ENCODE measurements at places on chromosomes 4 and X. TPM values are rescaled to one million over a fixed set of nuclear protein-coding genes. Genes with fewer than 3 reads are reported as not detected.

Gene HSD17B10
- total RNA-seq: 77.7 TPM

DNA sequence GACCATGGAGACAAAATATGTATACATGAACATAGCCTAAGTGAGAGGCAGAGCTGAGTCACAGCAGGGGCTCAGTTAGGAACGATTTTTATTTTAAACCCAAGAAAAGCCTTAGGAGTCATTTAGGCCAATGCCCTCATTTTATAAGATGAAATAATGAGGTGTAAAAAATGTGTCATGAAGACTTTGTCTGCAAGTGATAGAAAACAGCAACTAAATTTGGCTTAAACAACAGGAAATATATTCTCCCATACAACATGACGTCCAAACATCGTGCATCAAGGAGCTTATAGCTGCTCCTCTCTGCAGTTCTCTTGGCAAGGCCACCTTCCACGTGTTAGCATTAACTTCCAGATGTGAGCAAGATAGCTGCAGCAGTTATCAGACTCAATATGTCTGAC is 16.8 kb downstream of the SCFD2 start:
- no peak for DNase-seq

DNA sequence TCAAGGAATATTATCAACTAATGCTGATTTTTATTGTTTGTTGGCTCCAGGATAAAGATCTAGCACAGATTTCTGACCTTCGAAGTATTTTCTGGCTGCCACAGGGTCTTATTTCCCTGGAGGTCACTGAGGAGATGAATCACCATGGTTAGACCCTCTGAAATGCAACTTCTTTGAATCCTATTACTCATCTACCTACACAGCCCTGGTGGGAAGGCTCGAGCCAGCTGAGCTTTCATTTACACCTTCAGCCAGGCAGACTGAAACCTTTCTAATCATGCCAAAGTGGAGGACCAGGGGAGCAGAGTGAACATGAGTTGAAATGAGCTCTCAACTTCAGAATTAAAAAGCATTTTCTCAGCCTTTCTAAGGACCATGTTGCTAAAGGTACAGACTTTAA is 130.5 kb downstream of the SMIM20 start:
- DNase-seq: no peak

Gene SFRP2
- total RNA-seq: 38.2 TPM

- no peak for DNase-seq
Observed at GRCh38 chr4:76459291-76459723, 24.3 kb downstream of the SHROOM3 start.

Gene SSX4B
- not detected for total RNA-seq

DNA sequence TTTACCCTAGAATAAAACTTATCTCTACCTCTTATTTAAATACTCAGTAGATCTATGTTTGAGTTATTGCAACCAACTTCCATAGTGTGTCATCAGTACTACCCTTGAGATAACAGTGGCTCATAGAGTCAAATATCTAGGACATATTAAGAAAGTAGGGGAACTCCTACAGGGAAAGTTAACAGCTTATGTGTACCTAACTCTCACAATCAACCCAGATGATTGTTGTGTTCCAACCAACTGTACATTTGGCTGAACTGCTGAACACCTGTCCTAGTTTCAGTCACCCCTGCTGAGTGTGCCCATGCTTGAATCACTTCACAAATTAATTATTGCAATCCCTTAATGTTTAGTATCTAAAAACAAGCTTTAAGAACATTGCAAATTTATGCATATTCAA is 244.2 kb upstream of the GRID2 start:
- DNase-seq: no peak
